ENCODE measurements at places on chromosomes 11 and 22.

GRCh38 chr11:69448471-69449284 is 32.8 kb upstream of the LINC01488 start:
- DNase-seq, result no peak

GRCh38 chr11:77064648-77065217 is 2.0 kb upstream of the CAPN5 start:
- DNase-seq, result no peak

- no peak for DNase-seq
Measured at GRCh38 chr22:18066181-18066859, 11.5 kb upstream of the PEX26 start.

- no peak for DNase-seq
Measured at GRCh38 chr11:121113611-121114010, 12.6 kb downstream of the TECTA start.

GRCh38 chr11:66315921-66316811 is 678 bp downstream of the CD248 start:
- no peak for DNase-seq

Measured in Caki2 (cell line).